Neural crest cell (in vitro differentiated cells): ENCODE measurements at places on chromosomes 16 and 17. TPM values are rescaled to one million over a fixed set of nuclear protein-coding genes. Genes with fewer than 3 reads are reported as not detected.

The KRTAP9-8 gene
- not detected in 2 replicates for total RNA-seq

The KCNH6 gene
- total RNA-seq: 0.12 TPM in 1 of 2 replicates, not detected in the other

DNA sequence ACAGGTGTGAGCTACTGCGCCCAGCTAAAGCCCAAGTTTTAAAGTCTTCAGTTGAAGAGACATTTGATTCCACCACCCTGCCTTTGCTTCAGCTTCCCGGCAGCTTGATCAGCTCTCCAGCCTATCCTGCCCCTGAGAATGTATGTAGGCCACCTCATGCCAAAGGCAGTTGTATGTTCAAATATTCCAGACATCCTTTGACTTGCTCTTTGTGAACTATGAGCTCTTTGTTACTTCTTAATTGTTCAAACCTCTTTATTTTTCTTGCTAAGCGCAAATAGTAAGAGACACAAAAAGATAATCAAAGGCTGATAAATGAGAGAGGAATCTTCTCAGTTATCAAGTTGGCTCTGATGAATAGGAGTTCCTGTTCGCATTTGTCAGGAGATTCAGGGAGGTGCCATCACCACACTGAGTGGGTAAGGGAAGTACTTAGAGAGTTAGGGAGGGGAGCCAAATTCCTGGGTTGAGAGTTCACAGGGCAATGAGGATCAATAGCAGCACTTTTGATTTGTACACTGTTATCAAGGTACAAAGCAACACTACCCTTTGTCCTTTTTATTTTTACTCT lies 32.0 kb upstream of the SUPT4H1 start:
- no peaks in the 10 kb centered on the region for H3K27me3 ChIP-seq
- no peak for DNase-seq
- no peaks in the 10 kb centered on the region for H3K36me3 ChIP-seq
- no peak overlapping the region for H3K4me3 ChIP-seq
- peaks cover 39% of the 10 kb centered on the region for H3K4me1 ChIP-seq

- H3K4me1 ChIP-seq: no peaks in the 10 kb centered on the region
- no peak for DNase-seq
- no peak overlapping the region for H3K4me3 ChIP-seq
- no peaks in the 10 kb centered on the region for H3K27me3 ChIP-seq
Measured at GRCh38 chr16:88962478-88963152, 14.4 kb downstream of the CBFA2T3 start.

GRCh38 chr17:12097326-12097725 lies 76.6 kb downstream of the MAP2K4 start:
- H3K4me1 ChIP-seq: no peaks in the 10 kb centered on the region
- H3K36me3 ChIP-seq: peaks cover 34% of the 10 kb centered on the region
- DNase-seq: no peak
- no peaks in the 10 kb centered on the region for H3K27me3 ChIP-seq
- no peak overlapping the region for H3K4me3 ChIP-seq

DNA sequence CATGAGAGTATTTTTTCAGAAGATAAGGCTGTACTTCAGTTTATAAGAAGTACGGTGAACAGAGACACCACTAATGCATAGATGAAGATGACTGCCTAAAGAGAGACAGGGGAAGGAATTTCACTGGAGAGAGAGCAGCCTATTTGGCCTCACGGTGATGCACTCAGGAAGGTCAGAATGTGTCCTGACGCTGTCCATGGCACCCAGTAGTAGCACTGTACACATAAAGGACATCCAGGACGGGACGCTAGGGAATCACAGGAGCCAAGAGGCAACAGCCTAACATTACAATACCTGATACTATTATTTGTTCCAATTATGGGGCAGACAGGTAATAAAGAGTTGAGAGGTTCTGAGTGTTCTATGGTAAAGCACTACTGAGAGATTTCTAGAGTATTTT lies 24.9 kb upstream of the LRRC37A start:
- no peaks in the 10 kb centered on the region for H3K36me3 ChIP-seq
- H3K27ac ChIP-seq: no peak overlapping the region
- H3K4me3 ChIP-seq: no peak overlapping the region
- peaks cover 21% of the 10 kb centered on the region for H3K4me1 ChIP-seq
